Activated naive CD8-positive, alpha-beta T cell treated with anti-CD3 and anti-CD28 coated beads for 36 hours (primary cell): ENCODE measurements at places on chromosomes 4 and X. TPM values are rescaled to one million over a fixed set of nuclear protein-coding genes. Genes with fewer than 3 reads are reported as not detected.

Gene RGS12
- total RNA-seq = 2.9 TPM

Gene NKRF
- total RNA-seq = 29.8 TPM

Gene PORCN
- 11.9 TPM for total RNA-seq

Gene TEX13B
- not detected for total RNA-seq

Gene PAGE5
- 1.5 TPM for total RNA-seq

Gene SOX3
- not detected for total RNA-seq

Gene ZNF280C
- 6.5 TPM for total RNA-seq

Gene MAGEA4
- total RNA-seq = not detected
